Frontal cortex (tissue), 4 donors: ENCODE measurements at places on chromosomes 12 and 14. TPM values are rescaled to one million over a fixed set of nuclear protein-coding genes. Genes with fewer than 3 reads are reported as not detected.

Gene KRT8
- not detected for total RNA-seq

Gene CCDC38
- total RNA-seq: not detected

Gene PLCZ1
- not detected for total RNA-seq

DNA sequence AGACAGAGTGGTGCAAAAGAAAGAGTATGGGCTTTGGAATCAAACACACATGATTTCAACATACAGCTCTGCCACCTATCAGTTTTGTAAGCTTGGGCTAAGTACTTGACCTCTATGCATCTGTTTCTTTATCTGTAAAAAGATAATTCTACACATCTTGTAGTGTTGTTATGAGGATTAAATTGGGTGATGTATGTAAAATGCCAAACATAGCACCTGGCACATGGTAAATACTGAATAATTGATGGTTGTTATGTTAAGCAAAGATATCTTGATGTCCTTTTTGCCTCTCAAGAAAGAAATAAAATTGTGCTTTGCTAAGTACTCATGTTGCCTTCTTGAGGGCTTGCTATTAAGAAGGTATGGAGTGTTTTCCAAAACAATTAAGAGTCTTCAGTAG is 2.3 kb upstream of the CSRP2 start:
- no peak for DNase-seq

DNA sequence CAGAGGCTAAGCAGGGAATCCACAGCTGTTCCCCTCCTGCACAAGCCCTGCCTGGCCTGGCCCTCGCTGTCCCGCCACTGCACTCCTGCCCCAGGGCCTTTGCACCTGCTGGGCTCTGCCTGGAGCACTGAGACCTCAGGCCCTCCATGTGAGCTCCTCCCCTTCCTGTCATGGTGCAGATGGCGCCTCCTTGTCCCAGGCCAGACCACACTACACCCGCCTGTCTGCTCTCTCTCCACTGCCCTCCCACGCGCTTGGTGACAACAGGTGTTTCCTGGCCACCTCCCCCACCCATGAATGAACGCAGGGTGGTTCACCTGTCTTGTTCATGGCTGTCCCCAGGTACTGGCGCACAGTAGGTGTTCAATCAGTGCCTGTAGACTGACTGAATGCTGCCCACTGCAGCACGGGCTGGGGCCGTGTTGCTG is 82.9 kb downstream of the NCOR2 start:
- DNase-seq: no peak

- no peak for DNase-seq
Measured at GRCh38 chr12:80710727-80711449, 3.5 kb downstream of the MYF6 start.

DNA sequence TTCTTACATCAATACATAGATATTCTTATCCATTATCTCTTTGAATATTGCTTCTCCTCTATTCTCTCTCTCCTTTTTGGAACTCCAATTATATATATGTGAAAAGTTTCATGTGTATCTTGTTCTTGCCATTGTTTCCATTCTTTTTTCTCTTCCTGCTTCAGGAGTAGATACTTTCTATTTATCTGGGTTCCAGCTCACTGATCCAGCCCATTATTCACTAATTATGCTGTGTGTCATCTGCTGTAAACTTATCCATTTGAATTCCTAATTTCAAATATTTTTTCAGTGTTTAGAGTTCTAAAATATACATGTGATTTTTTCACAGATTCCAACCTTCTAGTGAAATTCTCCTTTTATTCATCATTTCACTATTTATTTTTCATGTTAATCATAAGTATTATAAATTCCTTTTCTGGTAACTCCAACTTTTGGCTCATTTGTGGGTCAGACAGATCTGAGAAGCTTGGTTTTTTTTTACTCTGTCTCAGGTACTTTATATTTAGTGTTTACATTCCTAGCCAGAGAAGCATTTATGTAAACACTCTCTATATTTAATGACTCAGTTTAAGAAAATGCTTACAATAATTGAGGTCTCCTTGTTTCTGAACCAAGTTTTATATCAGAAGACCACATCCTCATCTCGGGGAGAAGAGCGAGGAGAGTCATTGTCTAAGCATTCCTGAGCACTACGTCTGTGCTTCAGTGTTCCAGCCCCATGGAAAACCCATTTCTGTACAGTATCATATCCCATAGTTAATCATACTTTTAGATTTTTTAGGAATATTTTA is 15.9 kb upstream of the AMIGO2 start:
- DNase-seq: no peak
